Fibroblast of skin of right quadriceps (primary cell): ENCODE measurements at places on chromosomes 16 and 17.

DNA sequence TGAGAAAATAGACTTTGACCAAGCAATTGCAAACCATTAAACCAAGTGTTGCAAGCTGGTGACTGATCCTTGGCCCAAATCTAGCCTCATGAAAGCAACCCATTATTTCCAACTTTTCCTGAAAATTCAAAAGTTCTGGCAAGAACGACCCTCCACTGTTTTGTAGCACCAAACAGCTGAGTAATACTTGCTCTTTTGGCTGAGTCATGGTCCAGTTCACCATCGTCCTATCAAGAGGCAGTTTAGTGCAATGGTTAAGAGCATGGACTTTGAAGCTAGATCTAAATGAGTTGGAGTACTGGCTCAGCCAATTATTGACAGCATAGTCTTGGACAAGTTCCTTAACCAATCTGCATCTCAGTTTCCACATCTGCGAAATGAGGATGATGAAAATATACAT lies 31.3 kb downstream of the SCNN1G start:
- no peak for DNase-seq

DNA sequence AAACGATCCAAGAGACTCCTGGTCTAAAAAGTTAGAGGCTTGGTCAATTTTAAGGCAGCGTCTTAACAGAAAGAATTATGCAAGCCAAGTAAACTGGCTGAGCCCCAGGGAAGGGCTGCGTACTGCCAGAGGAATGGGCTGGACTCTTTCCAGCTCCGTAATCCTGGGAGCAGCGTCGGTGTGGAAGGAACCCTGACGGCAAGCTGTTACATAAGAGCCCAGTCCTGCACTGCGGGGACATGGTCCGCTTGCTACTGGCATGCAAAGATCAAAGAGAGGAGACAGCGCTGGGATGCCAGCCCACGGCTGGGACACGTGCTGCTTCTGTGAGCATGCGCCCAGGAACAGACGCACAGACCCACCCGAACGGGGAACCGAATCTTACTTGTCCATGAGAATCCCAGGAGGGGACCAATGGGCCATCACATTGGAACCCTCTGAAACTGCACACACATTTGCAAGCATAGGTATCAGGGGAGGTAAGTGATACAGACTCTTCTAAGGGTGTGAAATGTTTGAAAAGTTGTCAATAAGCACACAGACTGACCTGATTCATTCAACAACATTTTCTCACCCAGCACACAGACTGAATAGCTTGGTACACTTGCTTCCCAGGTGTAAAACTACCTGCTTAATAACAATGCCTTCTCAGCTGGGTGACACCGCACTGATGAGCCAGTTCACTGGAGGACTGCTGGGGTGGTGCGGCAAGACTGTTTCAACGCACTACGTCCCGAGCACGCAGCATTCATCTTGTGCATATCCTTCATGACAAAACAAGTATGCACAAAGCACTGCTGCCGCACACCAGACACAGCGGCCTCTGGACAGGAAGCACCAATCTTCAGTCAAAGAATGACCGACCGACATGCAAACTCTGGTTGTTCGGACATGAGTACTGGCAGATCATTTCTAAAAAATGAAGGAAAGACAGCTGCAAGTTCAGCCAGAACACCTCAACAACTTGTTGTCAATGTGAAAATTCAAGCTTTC lies 94.9 kb downstream of the ANKRD11 start:
- peak; percentile 96 for DNase-seq

- DNase-seq = peak; percentile 96
Measured at GRCh38 chr17:78315355-78316114, 44.3 kb downstream of the SOCS3 start.

GRCh38 chr17:78956254-78956653 lies 23.5 kb downstream of the LGALS3BP start:
- DNase-seq = no peak
